ENCODE measurements at places on chromosomes 16 and 17.
A peak's percentile ranks its signal among the peaks of the same experiment; 100 is the strongest.

DNA sequence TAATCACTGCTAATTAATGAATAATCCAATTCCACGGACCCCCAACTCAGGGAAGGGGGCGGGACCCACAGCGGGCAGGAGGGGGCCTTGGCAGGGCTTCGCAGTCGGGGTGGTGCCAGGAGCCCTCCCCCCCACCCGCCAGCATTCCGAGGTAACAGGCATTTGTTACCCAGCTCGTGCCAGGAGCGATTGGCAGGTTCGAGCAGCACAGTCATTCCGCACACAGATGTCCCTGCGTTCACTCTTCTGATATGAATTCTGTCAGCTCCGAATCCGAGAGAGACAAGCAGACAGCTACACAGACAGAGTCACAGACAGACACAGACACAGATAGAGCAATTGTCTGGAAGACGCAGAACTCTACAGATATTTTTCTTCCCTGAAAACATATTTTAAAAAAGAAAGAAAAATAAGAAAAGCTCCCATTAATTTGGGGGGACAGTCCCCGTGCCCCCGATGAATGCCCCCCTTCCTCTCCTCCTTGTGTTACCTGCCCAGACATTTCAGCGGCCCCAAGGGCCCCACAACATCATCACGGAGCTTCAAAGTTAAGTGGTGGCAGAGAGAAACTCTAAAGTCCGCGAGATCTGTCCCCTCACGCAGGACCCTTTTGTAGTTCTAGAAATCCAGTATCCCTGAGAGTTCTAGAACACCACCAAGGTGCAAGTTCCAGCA lies 10.2 kb downstream of the NEUROD2 start:
- no peak for DNase-seq

DNA sequence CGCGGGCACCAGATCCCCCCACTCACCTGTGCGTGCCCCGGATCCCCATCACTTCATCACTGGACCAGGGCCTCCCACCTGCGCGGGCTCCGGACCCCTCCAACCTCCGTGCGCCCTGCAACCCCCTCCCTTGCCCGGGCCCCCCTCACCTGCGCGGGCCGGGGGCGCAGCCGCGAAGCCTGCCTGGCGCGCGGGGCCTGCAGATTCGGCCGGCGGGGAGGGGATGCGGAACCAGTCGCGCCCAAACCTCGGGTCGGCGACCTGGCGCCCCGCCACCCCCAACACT lies 202 bp downstream of the CEP131 start:
- no peak for DNase-seq

DNA sequence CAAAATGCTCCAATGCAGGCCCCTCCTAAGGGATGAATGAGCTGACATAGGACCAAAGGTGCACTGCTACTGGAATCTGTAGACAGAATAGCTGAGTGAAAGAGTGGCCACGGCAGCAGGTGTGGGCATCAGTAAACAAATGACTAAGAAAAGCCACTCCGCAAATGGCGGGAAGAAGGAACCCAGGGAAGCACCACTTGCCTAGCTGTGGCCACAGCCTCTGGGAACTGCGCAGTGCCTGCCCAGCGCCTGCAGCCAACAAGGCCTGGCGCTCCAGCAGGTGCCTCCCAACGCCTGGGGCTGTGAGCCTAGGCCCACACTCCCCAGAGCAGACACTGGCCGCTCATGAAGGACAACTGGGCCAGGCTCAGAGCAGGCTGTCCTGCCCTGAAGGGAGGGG lies 11.8 kb downstream of the PEMT start:
- DNase-seq, result no peak

GRCh38 chr17:11495613-11496012 lies 102.7 kb upstream of the DNAH9 start:
- DNase-seq, result no peak

DNA sequence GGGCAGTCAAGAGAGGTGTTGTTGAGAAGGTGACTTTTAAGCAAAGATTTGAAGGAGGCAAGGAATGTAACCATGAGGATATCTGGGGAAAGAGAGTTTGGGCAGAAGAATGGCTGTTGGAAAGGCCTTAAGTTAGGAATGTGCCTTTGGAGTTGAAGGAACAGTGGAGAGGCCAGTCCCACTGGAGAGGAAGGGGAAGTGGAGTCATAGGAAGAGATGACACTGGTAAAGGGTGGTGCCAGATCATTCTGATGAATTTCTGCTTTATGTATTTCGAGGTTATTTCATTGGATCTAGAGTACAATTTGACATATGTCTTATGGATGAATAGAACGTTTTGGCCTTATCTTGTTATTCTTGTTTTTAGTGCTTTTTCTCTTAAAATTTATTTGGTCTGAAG lies 93.5 kb downstream of the WWP2 start:
- DNase-seq, result peak; percentile 30

- DNase-seq, result peak; percentile 33
Measured at GRCh38 chr17:56918916-56919315, 5.1 kb upstream of the TRIM25 start.

DNA sequence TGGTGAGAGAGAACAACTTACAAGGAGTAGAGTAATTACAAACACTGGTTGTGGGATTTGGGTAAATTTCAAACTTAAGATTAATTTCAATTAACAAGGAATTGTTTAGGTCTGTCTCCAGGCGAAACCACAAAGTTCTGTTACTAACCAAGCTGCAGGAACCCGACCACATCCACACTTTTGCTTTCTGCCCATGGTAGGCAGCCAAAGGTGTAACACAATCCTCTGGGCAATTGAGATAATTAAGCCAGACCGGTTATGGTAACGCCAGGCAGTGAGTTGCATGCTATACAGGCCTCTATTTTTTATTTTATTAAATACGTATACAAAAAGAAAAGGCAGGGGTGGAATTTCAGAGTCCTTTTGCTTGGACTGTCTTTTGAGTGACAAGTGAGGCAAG lies 12.0 kb downstream of the KCNJ2 start:
- DNase-seq, result no peak

DNA sequence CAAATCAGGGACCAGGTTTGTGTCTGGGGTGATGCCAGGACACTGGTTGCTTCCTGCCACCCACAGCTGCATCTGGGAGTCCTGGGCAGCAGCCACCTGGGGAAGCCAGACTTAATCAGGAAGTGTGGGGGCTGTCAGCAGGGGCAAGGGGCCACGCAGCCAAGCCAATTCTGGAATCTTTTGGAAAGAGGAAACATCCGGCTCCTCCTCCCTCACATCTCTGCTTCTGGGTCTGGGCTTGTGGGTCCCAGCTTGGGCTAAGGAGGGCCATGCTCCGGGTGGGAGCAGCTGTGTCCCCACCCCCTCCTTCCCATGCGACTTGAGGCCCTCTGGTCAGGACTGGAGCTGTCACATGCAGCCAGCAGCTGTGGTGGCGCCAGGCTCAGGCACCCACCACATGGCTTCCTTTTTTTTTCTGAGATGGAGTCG lies 37.0 kb upstream of the CCDC182 start:
- DNase-seq, result no peak

DNA sequence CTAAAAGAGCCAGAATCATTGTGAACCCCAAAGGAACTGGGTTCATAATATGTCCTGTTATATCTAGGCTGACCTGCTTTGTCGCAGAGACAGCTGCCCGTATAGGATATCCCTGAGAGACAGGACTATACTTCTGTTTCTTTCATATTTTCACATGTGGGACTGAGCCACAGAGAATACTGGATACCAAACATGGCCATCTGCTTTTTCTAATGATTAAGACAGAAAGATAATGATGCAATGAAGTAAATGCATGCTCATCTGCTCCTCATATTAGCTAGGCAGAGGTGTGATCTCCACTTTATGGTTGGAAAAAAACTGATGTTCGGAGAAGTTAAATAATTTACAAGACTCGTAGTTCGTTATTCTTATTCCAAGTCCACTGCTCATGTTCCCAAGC lies 160.4 kb downstream of the AATF start:
- DNase-seq, result no peak

DNA sequence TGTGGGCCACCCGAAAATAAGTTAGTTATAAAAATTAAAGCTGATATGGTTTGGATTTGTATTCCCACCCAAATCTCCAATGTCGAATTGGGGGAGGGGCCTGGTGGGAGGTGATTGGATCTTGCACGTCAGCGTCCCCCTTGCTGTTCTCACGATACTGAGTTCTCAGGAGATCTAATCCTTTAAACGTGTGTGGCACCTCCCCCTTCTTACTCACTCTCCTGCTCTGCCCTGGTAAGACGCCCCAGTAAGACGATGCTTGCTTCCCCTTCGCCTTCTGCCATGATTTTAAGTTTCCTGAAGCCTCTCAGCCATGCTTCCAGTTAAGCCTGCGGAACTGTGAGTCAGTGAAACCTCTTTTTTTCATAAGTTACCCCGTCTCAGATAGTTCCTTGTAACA lies 35.4 kb downstream of the SYCE1L start:
- DNase-seq, result peak; percentile 13

DNA sequence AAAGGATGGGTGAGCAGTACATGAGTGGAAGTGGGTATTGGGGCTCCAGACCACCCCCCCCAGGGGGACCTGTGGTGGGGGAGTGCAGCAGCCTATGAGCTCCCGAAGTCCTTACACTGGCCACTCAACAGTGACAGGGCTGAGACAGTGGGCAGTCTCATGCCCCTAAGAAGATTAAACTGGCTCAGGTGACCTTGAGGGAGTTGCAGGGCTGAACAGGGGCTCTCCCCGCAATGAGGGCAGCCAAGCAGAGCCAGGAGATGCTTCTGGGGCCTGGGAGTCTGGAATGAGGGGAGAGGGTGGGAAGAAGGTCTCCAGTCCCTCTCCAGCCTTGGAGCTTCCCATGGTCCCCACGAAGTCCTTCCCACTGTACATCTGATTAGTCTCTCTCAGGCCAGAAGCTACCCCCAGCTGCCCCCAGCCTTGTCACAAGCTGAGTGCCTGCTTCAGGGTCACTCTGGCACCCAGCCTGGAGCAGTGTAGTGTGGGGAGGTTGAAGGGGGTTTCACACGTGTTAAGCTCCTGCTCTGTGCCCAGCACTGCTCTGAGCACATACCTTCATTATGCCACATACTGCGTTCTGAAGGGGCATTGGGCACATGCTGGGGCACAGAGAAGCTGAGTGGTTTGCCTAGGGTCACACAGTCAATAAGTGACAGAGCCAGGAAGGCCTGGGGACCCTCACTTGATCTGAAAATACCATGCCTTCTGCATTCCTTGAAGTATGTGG lies 1.0 kb upstream of the CDH16 start:
- no peak for DNase-seq

DNA sequence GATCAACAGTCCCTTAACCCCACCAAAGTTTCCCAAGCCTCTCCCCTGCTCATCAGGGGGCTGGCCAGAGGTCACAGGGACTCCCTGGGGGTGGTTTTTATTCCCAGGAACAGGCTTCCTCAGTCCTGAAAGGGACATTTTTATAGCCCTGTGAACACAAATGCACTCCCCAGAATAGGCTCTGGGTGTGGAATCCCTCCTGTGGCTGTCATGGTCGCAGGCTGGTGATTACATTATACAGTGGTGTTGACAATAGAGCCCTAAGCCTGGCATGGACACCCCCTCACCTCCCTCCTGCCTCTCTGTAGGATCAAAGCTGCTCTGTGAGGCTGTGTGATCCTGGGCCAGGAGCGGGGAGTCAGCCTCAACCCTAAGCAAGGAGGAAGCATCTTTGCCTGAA lies 1.4 kb upstream of the CA4 start:
- DNase-seq, result no peak

DNA sequence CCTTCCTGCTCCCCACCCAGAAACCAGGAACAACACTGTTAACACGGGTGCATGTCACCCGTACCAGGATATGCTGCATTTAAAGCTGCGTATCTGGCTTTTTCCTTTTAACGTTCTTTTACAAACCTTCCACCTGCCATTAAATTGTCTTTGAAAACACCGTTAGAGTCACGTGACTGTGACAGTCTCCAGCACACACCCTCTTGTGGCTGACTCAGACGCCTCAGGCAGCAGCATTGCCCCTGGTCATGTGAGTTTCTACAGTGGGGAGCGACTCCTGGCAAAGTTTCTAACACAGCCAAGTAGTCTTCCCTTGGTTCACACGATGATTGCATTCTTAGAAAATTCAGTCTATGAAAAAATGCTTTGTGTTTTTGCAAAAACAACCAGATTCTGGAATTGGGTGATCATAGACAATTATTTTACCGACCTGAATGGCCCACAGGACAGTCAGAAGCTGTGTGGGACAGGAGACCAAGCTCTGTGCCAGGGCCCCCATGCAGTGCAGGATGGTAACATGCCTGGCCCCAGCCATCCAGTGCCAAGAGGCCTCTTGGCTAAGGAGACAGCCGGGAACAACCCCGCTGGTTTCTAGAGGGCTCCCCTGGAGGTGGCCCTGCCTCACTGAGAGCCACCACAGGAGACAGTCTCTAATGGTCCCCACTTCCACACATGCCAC lies 199.1 kb downstream of the KATNIP start:
- peak; percentile 93 for DNase-seq

GRCh38 chr17:14760212-14760611 lies 459.3 kb downstream of the HS3ST3B1 start:
- no peak for DNase-seq

- no peak for DNase-seq
Measured at GRCh38 chr16:2988590-2989099, 8.4 kb upstream of the PKMYT1 start.

DNA sequence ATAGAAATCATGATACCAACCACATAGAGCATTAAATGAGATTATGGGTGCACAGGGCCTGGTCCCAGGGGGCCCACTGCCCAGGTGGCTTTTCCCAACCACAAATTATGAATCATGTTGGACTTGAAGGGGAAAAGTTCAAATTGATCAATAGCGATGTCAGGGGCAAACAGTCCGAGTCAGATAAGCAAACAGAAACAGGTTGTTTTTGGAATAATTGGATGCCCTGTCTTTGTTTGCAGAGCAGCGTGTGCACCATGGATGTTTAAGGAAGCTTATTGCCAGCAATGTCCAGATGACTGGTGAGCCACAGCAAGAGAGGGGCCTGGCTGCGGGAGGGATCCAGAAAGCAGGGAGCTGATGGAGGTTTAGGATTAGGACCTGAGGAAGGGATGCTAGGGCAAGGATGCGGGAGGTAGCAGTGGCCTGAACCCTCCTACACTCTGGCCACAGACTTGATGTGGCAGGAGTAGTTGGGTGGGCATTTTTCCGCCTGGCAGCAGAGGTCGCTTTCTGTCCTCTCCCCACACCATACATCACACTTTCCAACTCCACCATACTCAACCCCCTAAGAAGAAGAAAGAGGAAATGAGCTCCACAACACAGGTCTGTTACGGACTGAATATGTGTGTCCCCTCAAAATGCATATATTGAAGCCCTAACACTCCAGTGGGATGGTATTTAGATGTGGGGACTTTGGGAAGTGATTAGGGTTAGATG lies 266.4 kb upstream of the RPL38 start:
- DNase-seq, result no peak

- DNase-seq, result no peak
Measured at GRCh38 chr16:73565263-73565662, 517.3 kb upstream of the ZFHX3 start.

DNA sequence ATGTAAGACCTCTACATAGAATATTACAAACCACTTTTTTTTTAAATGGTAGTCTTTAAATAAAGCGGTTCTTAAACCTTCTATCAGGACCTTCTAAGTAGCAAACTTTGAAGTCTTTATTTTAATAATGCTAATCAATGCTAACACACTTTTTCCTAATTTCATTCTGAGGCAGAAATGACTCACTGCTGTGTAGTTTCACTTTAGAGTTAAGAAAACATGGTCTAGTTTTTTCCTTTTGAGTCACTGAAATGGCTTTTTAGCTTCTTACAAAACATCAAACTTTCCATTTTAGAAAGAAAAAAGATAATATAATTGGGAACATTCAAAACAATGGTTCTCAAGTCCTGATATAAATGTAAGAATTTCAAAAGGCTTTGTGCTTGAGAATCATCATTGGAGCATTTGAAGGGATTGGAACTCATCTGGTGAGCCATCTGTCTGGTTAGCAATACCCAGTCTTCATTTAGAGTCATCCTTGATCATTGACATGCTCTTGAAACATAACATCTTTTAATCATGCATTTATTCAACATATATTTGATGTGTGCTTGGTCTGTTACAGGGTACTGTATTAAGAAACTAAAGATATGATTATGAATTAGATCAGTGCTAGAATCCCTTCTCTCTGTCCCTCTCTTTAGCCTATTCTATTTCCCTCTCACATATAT lies 258.3 kb upstream of the MON1B start:
- DNase-seq, result no peak
